ENCODE measurements at places on chromosomes 11 and 22. TPM values are rescaled to one million over a fixed set of nuclear protein-coding genes. Genes with fewer than 3 reads are reported as not detected.

Gene APOL1
- total RNA-seq, result 17.5 TPM

Gene NPTXR
- 44.5 TPM for total RNA-seq

Gene SSTR3
- not detected for total RNA-seq

Gene CSKMT
- total RNA-seq, result 7.3 TPM

Gene SHANK3
- total RNA-seq, result 18.7 TPM

DNA sequence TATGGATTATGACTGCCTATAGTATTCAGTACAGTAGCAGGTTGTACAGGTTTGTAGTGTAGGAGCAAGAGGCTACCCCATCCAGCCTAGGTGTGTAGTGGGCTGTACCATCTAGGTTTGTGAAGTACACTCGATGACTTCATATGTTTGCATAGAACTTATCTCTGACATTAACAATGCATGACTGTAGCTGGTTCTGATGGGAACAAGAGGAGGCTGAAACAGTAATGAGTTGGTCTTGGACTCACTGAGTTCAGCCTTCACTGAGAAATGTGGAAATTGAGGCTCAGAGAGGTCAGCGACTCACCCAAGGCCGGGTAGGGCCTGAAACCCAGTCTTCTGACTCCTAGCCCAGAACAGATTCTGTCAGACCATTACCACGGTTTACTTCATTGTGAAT lies 13.0 kb downstream of the MYO7A start:
- DNase-seq, result no peak

Gene RPS3
- 1,186 TPM for total RNA-seq

Data from right cardiac atrium (tissue), 5 donors.